ENCODE measurements at places on chromosomes 6 and 20. TPM values are rescaled to one million over a fixed set of nuclear protein-coding genes. Genes with fewer than 3 reads are reported as not detected.
A peak's percentile ranks its signal among the peaks of the same experiment; 100 is the strongest.

CGA gene
- total RNA-seq = not detected

TAGAP gene
- total RNA-seq = 2.3 TPM

NNAT gene
- not detected for total RNA-seq

SRMS gene
- total RNA-seq = 0.32 TPM

MAFB gene
- total RNA-seq = 11.2 TPM

TBPL1 gene
- 28.1 TPM for total RNA-seq

SAPCD1 gene
- 1.7 TPM for total RNA-seq

CBLN4 gene
- 0.10 TPM for total RNA-seq

SCGN gene
- 8.1 TPM for total RNA-seq

DNA sequence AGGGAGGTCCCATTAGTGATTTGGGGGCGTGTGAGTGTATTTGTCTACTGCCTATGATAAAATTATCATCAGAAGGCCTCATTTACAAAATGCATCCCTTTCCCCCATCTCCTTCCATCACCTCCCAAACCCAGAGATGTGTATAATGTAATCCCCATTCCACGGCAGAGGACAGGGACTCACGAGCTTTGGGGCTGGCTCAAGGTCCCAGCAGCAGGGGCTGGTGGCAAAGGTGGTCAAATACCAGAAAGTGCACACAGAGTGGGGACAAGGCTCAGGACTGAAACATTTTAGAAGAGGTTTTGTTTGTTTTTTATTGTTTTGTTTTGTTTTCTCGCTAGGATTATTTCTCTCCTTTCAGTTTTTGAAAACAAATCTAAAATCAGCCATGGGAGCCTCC, 68.5 kb upstream of the TOP1 start:
- no peaks in the 10 kb centered on the region for H3K36me3 ChIP-seq
- DNase-seq = peak; percentile 6
- H3K27ac ChIP-seq = no peak overlapping the region
- no peaks in the 10 kb centered on the region for H3K4me1 ChIP-seq

- no peak overlapping the region for H3K4me3 ChIP-seq
- no peaks in the 10 kb centered on the region for H3K27me3 ChIP-seq
- no peaks in the 10 kb centered on the region for H3K4me1 ChIP-seq
- no peak for DNase-seq
Measured at GRCh38 chr6:52261229-52261628, 16.9 kb upstream of the IL17F start.

- DNase-seq = peak; percentile 6
- no peaks in the 10 kb centered on the region for H3K36me3 ChIP-seq
- no peak overlapping the region for H3K4me3 ChIP-seq
- H3K4me1 ChIP-seq = no peaks in the 10 kb centered on the region
- H3K27ac ChIP-seq = no peak overlapping the region
- H3K27me3 ChIP-seq = no peaks in the 10 kb centered on the region
Measured at GRCh38 chr20:24916412-24916811, 32.7 kb upstream of the CST7 start.

- no peaks in the 10 kb centered on the region for H3K4me1 ChIP-seq
- H3K27ac ChIP-seq = no peak overlapping the region
Measured at GRCh38 chr6:167705211-167705750, 121.4 kb upstream of the AFDN start.

GRCh38 chr6:132959639-132960326, 145.4 kb downstream of the RPS12 start:
- no peak for DNase-seq
- H3K36me3 ChIP-seq = no peaks in the 10 kb centered on the region
- no peaks in the 10 kb centered on the region for H3K27me3 ChIP-seq
- no peak overlapping the region for H3K4me3 ChIP-seq

GRCh38 chr20:25295386-25296093, 47.7 kb downstream of the PYGB start:
- H3K27me3 ChIP-seq = no peaks in the 10 kb centered on the region
- peaks cover 9% of the 10 kb centered on the region for H3K36me3 ChIP-seq
- H3K4me1 ChIP-seq = no peaks in the 10 kb centered on the region
- no peak for DNase-seq

DNA sequence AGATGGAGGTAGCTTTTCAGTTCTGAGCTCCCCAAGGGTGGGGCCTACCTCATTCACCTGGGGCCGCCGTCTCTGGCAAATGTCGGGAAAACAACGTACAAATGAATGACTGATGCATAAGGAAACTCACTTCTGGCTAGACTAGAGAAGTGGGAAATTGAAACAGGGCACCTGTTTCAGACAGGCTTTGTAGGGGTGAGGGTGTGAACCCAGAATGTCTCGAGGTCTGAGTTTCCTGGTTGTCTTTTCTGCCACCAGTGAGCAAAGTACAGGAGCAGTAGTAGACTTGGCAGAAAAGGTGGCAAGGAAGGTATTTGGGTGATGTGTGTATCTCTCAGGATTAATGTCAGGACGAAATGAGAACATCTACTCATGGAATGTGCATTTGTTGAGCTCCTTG, 308.5 kb downstream of the CLIC5 start:
- H3K36me3 ChIP-seq = no peaks in the 10 kb centered on the region
- no peaks in the 10 kb centered on the region for H3K4me1 ChIP-seq
- H3K4me3 ChIP-seq = no peak overlapping the region
- H3K27me3 ChIP-seq = no peaks in the 10 kb centered on the region
- H3K27ac ChIP-seq = no peak overlapping the region
- DNase-seq = no peak

- H3K36me3 ChIP-seq = no peaks in the 10 kb centered on the region
- H3K4me3 ChIP-seq = no peak overlapping the region
- H3K27me3 ChIP-seq = no peaks in the 10 kb centered on the region
- DNase-seq = no peak
- no peaks in the 10 kb centered on the region for H3K4me1 ChIP-seq
Measured at GRCh38 chr6:142446576-142446975, 144.8 kb downstream of the ADGRG6 start.

GRCh38 chr6:156988276-156989158, 211.3 kb downstream of the ARID1B start:
- H3K4me3 ChIP-seq = no peak overlapping the region
- H3K27ac ChIP-seq = peak overlapping the region; percentile 29

DNA sequence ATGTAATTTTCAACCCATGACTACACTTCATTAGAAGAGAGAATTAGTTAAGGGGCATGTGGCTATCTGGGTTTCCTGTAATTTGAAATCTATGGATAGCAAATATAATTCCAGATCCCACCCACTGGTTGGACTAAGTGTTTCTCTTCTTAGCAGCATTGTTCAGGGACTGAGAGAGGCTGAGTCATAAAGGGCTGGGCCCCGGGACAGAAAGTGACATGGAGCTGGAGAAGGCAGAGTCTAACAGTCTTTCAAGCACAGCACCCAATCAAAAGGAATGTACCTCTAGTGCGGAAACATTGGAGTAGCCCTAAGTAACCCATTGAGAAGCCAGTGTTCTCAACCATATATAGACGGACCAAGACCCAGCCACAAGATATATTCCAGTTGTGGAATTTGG, 363.9 kb downstream of the DHX35 start:
- no peak overlapping the region for H3K27ac ChIP-seq
- DNase-seq = no peak
- no peaks in the 10 kb centered on the region for H3K4me1 ChIP-seq
- H3K27me3 ChIP-seq = no peaks in the 10 kb centered on the region
- no peaks in the 10 kb centered on the region for H3K36me3 ChIP-seq

DNA sequence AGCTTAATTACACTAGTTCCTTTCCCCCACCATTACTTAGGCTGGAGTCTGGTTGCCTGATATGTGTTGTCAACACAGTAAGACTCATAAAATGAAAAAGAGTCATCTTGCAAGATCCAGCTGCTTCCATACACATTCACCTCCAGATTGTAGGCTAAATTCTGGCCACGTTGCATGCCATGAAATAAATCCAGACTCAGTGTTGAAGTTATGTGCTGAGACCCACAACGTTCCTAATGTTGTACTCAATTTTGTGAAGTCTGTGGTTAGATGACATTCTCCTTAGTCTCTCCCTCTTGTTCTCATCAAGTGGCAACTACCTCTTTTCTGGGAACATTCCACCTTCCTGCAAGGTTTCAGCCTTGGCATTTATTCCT, 212.3 kb downstream of the LMBRD1 start:
- H3K27me3 ChIP-seq = no peaks in the 10 kb centered on the region
- H3K36me3 ChIP-seq = no peaks in the 10 kb centered on the region
- H3K4me1 ChIP-seq = no peaks in the 10 kb centered on the region
- no peak for DNase-seq
- H3K4me3 ChIP-seq = no peak overlapping the region
- no peak overlapping the region for H3K27ac ChIP-seq

GRCh38 chr6:135575629-135576028, 78.1 kb upstream of the AHI1 start:
- H3K36me3 ChIP-seq = no peaks in the 10 kb centered on the region
- no peak for DNase-seq
- no peak overlapping the region for H3K27ac ChIP-seq
- H3K4me3 ChIP-seq = no peak overlapping the region

DNA sequence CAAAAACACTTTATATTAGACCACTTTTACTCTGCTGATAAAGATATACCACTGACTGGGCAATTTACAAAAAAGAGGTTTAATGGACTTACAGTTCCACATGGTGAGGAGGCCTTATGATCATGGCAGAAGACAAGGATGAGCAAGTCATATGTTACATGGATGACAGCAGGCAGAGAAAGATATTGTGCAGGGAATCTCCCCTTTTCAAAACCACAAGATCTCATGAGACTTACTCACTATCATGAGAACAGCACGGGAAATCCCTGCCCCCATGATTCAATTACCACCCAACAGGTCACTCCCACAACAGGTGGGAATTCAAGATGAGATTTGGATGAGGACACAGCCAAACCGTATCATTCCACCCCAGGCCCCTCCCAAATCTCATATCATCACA, 1383.8 kb upstream of the MAP3K7 start:
- H3K27me3 ChIP-seq = no peaks in the 10 kb centered on the region
- no peaks in the 10 kb centered on the region for H3K4me1 ChIP-seq
- no peak for DNase-seq
- no peak overlapping the region for H3K27ac ChIP-seq

- no peak for DNase-seq
- H3K27me3 ChIP-seq = no peaks in the 10 kb centered on the region
- H3K36me3 ChIP-seq = no peaks in the 10 kb centered on the region
- no peak overlapping the region for H3K4me3 ChIP-seq
Measured at GRCh38 chr6:31592396-31592771, 422 bp downstream of the NCR3 start.

All from colonic mucosa (tissue), 4 donors.